ENCODE measurements at places on chromosomes 6 and 20. TPM values are rescaled to one million over a fixed set of nuclear protein-coding genes. Genes with fewer than 3 reads are reported as not detected.
A peak's percentile ranks its signal among the peaks of the same experiment; 100 is the strongest.

The OR2H2 gene
- not detected for total RNA-seq

The IL17A gene
- not detected for total RNA-seq

The DYNLT2 gene
- total RNA-seq, result 0.33 TPM

The NKAIN4 gene
- total RNA-seq, result not detected

The ZBTB46 gene
- 17.8 TPM for total RNA-seq

The SLC17A1 gene
- not detected for total RNA-seq

The REV3L gene
- 34.2 TPM for total RNA-seq

GRCh38 chr6:94050515-94050914 lies 631.2 kb upstream of the EPHA7 start:
- no peak overlapping the region for H3K4me3 ChIP-seq
- DNase-seq, result no peak
- H3K36me3 ChIP-seq, result no peaks in the 10 kb centered on the region

GRCh38 chr20:45924391-45925261 lies 9.9 kb upstream of the PCIF1 start:
- no peak overlapping the region for H3K4me3 ChIP-seq
- peak overlapping the region; percentile 56 for H3K27ac ChIP-seq
- no peaks in the 10 kb centered on the region for H3K4me1 ChIP-seq
- H3K36me3 ChIP-seq, result no peaks in the 10 kb centered on the region

DNA sequence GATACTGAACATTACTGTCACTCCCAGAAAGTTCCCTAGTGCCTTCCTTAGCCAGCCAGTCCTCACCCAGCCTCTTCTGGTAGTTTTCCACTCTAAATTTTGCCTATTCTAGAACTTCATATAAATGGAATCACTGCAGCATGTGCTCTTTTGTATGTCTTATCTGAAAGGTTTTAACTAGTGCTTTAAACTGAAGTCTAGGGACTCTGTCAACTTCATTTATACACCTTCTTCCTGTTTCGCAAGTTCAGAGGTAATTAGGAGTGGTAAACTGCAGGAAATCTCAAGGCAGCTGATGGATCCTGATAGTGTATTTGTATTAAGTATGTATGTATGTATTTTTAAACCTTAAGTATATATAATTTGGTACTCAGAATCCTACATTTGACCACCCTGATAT lies 94.3 kb downstream of the TCP11 start:
- H3K36me3 ChIP-seq, result peaks cover 5% of the 10 kb centered on the region
- H3K4me3 ChIP-seq, result no peak overlapping the region
- H3K27me3 ChIP-seq, result no peaks in the 10 kb centered on the region
- H3K4me1 ChIP-seq, result no peaks in the 10 kb centered on the region
- no peak for DNase-seq

- no peaks in the 10 kb centered on the region for H3K36me3 ChIP-seq
- no peaks in the 10 kb centered on the region for H3K4me1 ChIP-seq
- no peaks in the 10 kb centered on the region for H3K27me3 ChIP-seq
- DNase-seq, result no peak
- H3K4me3 ChIP-seq, result no peak overlapping the region
These were observed 16.0 kb downstream of the UQCC1 start for GRCh38 chr20:35395728-35396127.

GRCh38 chr6:32406857-32407256 lies at the start of gene BTNL2:
Gene BTNL2 (minus strand): TSS chr6:32407181. CDS start chr6:32407123, 58 bp downstream.
- no peak within 1 kb of the TSS for H3K27ac ChIP-seq
- H3K36me3 ChIP-seq, result no peaks in the 10 kb centered on the region
- H3K4me3 ChIP-seq, result no peak within 1 kb of the TSS

- H3K36me3 ChIP-seq, result no peaks in the 10 kb centered on the region
- H3K4me3 ChIP-seq, result no peak overlapping the region
- H3K27ac ChIP-seq, result no peak overlapping the region
- no peak for DNase-seq
- H3K27me3 ChIP-seq, result no peaks in the 10 kb centered on the region
These were observed 117.5 kb upstream of the KCNQ5 start for GRCh38 chr6:72504406-72504805.

DNA sequence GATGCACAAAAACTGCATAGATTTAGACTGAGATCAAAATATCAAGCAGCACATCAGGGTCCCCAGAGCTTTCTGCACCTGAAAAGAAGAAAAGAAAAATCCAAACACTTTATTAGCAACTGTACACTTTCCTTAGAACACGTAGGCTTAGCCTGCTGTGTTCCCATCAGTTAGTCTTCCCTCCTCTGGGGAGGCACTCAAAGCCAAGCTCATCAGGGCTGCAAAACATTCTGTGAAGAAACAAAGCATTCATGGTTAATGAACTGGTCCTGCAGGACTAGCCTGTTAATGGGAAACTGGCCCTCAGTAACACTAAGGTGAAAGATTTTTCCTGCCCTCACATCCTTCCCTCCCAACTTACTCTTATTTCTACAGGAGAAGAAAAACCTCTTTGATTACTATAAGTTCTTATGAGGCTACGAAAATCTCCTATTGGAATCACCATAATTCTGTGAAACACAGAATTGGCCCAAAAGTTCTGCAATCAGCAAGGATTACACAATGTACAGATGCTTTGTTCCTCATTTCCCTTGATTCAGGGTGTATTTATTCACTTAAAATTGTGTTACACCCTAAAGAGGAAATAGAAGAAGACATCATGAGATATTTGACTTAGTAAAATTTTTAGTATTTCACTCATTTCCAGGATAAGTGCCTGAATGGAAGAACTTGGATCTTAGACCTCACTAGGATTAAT lies 901.0 kb upstream of the MAP3K7 start:
- no peak overlapping the region for H3K27ac ChIP-seq
- H3K4me1 ChIP-seq, result peaks cover 7% of the 10 kb centered on the region
- H3K36me3 ChIP-seq, result no peaks in the 10 kb centered on the region
- H3K27me3 ChIP-seq, result no peaks in the 10 kb centered on the region

DNA sequence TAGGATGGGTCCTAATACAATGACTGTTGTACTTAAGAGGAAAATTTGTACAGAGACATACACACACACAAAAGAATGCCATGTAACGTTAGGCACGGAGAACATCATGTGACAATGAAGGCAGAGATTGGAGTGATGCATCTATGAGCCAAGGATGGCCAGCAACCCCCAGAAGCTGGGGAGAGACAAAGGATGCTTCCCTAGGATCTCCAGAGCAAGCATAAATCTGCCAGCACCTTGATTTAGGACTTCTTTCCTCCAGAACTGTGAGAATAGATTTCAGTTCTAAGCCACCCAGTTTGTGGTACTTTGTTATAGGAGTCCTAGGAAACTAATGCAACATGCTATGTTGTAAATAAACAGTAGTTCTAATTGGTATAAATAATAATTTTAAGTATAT lies 25.0 kb downstream of the EYA4 start:
- DNase-seq, result no peak
- no peaks in the 10 kb centered on the region for H3K4me1 ChIP-seq
- no peak overlapping the region for H3K4me3 ChIP-seq

DNA sequence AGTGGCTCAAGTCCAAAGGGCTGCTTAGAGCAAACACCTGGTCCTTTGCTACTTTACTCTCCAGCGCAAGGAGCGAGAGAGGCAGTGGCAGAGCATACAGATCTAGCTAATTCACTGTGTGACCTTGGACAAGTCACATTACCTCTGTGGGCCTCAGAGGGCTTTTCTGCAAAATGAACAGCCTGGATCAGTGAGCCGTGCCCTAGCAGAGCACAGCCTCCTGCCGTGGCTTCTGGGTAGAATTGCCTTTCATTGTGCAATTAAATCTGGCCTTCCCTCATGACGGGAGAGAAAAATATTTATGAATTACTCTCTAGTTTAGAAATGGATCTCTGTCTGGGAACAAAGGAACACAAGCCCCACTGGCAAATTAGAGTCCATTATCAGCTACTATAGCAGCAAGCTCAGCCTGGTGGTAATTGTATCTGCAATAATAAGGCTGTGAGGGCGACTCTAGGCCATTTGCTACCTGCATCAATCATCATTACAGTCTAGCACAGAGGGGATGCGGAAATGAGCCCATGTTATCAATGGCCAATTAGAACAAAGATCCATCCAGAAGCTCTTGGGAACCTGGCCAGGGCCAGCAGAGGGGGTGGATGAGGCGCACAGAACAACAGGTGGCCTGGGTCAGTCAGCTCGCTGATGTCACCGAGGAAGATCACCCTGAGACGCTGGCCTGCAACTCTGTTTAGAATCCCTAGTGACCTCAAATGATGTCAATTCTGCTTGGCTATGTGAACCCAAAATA lies 114.2 kb upstream of the LY86 start:
- no peak for DNase-seq
- H3K36me3 ChIP-seq, result no peaks in the 10 kb centered on the region
- no peak overlapping the region for H3K27ac ChIP-seq
- no peak overlapping the region for H3K4me3 ChIP-seq

GRCh38 chr20:13029687-13030375 lies 21.1 kb downstream of the SPTLC3 start:
- no peaks in the 10 kb centered on the region for H3K36me3 ChIP-seq
- peak; percentile 64 for DNase-seq
- H3K27me3 ChIP-seq, result no peaks in the 10 kb centered on the region
- no peak overlapping the region for H3K4me3 ChIP-seq
- H3K4me1 ChIP-seq, result peaks cover 10% of the 10 kb centered on the region

DNA sequence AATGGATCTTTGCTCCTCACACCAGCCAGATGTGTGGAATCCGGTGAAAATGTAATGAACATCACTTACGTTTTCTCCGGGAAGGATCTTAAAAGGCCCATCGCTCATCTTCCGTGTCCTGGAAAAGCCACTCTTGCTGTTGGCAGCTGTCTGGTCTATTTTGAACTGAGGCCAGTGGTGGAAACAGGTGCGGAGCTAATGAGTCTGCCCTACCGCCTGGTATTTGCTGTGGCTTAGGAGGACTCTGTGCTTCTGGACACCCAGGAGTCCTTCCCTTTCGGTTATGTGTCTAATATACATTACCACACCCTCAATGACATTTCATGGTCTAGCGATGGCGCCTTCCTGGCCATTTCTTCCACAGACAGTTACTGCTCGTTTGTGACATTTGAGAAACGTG lies 264.2 kb upstream of the PREP start:
- no peaks in the 10 kb centered on the region for H3K27me3 ChIP-seq
- no peaks in the 10 kb centered on the region for H3K4me1 ChIP-seq
- H3K27ac ChIP-seq, result no peak overlapping the region
- H3K36me3 ChIP-seq, result no peaks in the 10 kb centered on the region
- H3K4me3 ChIP-seq, result no peak overlapping the region
- no peak for DNase-seq

DNA sequence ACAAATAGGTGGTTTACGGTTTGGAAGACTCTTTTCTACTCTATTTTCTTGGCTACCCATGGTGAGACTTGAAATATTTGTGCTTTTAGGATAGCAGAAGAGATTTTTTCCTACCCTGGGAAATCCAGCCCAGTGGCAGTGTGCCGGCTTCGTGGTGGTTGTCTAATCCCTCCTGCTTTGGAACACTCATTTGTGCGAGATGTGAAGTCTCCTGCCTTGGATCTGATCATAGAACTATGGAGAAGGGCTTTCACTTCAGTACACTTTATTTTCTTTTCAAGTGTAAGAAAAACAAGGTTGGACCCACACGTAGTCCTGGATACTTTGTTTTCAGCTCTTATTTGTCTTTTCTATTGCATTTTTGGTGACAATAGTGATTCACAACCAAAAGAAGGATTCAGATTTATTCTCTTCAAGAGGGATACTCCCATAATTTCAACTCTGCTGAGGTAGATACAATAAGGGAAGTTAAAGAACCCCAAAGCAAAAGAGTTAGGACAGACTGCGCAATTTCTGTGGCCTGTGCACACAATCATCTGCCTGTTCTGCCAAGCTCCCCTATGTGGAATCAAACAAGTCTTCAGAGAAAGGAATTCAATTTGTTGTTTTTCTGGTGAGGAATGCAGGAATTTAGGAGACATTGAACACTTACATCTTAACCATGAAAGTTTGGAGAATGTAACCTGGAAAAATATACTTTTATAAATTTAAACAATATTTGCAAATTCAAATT lies 413.2 kb downstream of the GJA1 start:
- H3K27me3 ChIP-seq, result no peaks in the 10 kb centered on the region
- H3K27ac ChIP-seq, result peak overlapping the region; percentile 23
- DNase-seq, result no peak

- no peaks in the 10 kb centered on the region for H3K36me3 ChIP-seq
- no peak overlapping the region for H3K27ac ChIP-seq
- H3K4me3 ChIP-seq, result no peak overlapping the region
These were observed 67.6 kb downstream of the BLOC1S5 start for GRCh38 chr6:7996538-7997111.

GRCh38 chr20:33296206-33296605 lies 13.2 kb downstream of the BPIFB1 start:
- no peak for DNase-seq
- no peaks in the 10 kb centered on the region for H3K36me3 ChIP-seq
- no peaks in the 10 kb centered on the region for H3K4me1 ChIP-seq

DNA sequence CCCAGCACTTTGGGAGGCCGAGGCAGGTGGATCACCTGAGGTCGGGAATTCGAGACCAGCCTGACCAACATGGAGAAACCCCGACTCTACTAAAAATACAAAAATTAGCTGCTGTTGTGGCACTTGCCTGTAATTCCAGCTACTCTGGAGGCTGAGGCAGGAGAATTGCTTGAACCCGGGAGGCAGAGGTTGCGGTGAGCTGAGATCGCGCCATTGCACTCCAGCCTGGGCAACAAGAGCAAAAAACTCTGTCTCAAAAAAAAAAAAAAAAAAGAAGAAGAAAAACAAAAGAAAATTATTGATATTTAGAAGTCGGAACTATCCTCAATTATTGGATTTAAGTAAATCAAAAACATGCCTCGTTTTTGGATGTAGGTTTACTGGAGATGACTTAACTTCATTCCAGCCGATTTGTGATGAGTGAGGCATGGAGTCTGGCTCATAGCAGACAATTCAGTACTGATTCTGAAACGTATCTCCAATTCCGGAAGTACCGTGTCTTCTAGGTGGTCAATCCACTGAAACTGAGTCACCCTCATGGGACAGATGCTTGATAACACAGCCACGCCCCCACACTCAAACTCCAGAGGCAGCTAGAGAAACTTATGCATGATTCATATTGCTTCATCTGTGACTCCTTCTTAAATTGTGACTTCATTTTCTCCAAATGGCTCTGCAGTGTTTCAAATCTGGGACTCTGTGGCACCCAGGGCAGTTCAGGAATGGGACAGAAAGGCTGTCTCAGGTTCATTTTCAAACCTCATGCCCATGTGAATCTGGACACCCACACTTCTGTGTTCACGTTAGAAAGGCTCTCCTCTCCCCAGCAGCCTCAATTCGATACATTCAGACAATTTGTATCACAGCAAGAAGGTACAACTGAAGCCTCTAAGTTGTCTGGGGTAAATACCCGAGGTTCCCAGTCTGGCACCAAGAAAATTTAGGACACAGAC lies 110.4 kb upstream of the ARMC2 start:
- H3K4me1 ChIP-seq, result peaks cover 8% of the 10 kb centered on the region
- no peak overlapping the region for H3K4me3 ChIP-seq
- H3K27me3 ChIP-seq, result no peaks in the 10 kb centered on the region
- H3K27ac ChIP-seq, result peak overlapping the region; percentile 62
- no peaks in the 10 kb centered on the region for H3K36me3 ChIP-seq

Data from right atrium auricular region (tissue), 2 donors.